ENCODE measurements at places on chromosomes 1 and 21. TPM values are rescaled to one million over a fixed set of nuclear protein-coding genes. Genes with fewer than 3 reads are reported as not detected.

UBIAD1 gene
- 10.2 TPM for total RNA-seq

PRAMEF13 gene
- total RNA-seq: not detected

SYT6 gene
- total RNA-seq: 1.4 TPM

PPP1R8 gene
- 36.5 TPM for total RNA-seq

CGN gene
- total RNA-seq: 91.9 TPM

CNR2 gene
- total RNA-seq: 0.03 TPM

CATSPERE gene
- total RNA-seq: 0.72 TPM

GNAT2 gene
- total RNA-seq: not detected

LCE2A gene
- total RNA-seq: not detected

TAL1 gene
- total RNA-seq: 6.0 TPM

FAF1 gene
- 40.5 TPM for total RNA-seq

PRR9 gene
- not detected for total RNA-seq

BTBD8 gene
- total RNA-seq: 8.5 TPM

HSPA6 gene
- total RNA-seq: 5.8 TPM

PTPN7 gene
- 9.3 TPM for total RNA-seq

KCNJ6 gene
- 0.12 TPM for total RNA-seq

RGL1 gene
- 13.1 TPM for total RNA-seq

CALML6 gene
- 0.32 TPM for total RNA-seq

RAB7B gene
- 18.7 TPM for total RNA-seq

DAB1 gene
- total RNA-seq: 5.0 TPM

SPRR5 gene
- total RNA-seq: not detected

ZMYND12 gene
- 3.6 TPM for total RNA-seq

RUNX1 gene
- 35.1 TPM for total RNA-seq
